Testis (tissue), 5 donors: ENCODE measurements at places on chromosomes 3 and 15. TPM values are rescaled to one million over a fixed set of nuclear protein-coding genes. Genes with fewer than 3 reads are reported as not detected.

The PLSCR2 gene
- 34.8 TPM for polyA plus RNA-seq

The IRAK2 gene
- polyA plus RNA-seq = 2.1 TPM

The THBS1 gene
- 12.6 TPM for polyA plus RNA-seq

The CHRNB4 gene
- polyA plus RNA-seq = 13.1 TPM

The GCNT3 gene
- polyA plus RNA-seq = 15.4 TPM
